A549 treated with dexamethasone at 1 μM for 4 hours (cell line): ENCODE measurements at places on chromosomes 6 and 20. TPM values are rescaled to one million over a fixed set of nuclear protein-coding genes. Genes with fewer than 3 reads are reported as not detected.

SNAP25 gene
- total RNA-seq: 15.3 to 20.7 TPM (median 16.8 TPM) in 5 replicates

SOBP gene
- 0.62 to 1.3 TPM (median 1.0 TPM) in 5 replicates for total RNA-seq

PERP gene
- 70.0 to 78.4 TPM (median 74.4 TPM) in 5 replicates for total RNA-seq

PSORS1C1 gene
- 4.4 to 6.7 TPM (median 6.1 TPM) in 5 replicates for total RNA-seq

PBOV1 gene
- total RNA-seq: not detected in 5 replicates

DUSP15 gene
- 0.49 to 0.98 TPM (median 0.66 TPM) in 5 replicates for total RNA-seq

OR12D1 gene
- not detected in 5 replicates for total RNA-seq

MBOAT1 gene
- 1.6 to 3.1 TPM (median 2.5 TPM) in 5 replicates for total RNA-seq

AFDN gene
- total RNA-seq: 15.5 to 27.6 TPM (median 20.2 TPM) in 5 replicates

NANP gene
- 7.4 to 9.4 TPM (median 8.6 TPM) in 5 replicates for total RNA-seq

DEFB124 gene
- total RNA-seq: 0.21 to 0.72 TPM (median 0.35 TPM) in 4 of 5 replicates, not detected in the other

FAM209B gene
- total RNA-seq: 0.17 to 0.48 TPM (median 0.28 TPM) in 5 replicates

LINC00237 gene
- not detected in 5 replicates for total RNA-seq

RNF182 gene
- 2.9 to 3.6 TPM (median 3.4 TPM) in 5 replicates for total RNA-seq

BNIP5 gene
- total RNA-seq: 0.02 to 0.05 TPM (median 0.03 TPM) in 5 replicates

CALHM4 gene
- not detected in 5 replicates for total RNA-seq

KCNQ5 gene
- total RNA-seq: 1.0 to 1.6 TPM (median 1.4 TPM) in 5 replicates

SLC4A11 gene
- 10.3 to 16.1 TPM (median 15.3 TPM) in 5 replicates for total RNA-seq

ZFP57 gene
- total RNA-seq: not detected in 5 replicates

BCAS1 gene
- total RNA-seq: 0.44 to 0.69 TPM (median 0.64 TPM) in 5 replicates

EEF1A2 gene
- 123 to 185 TPM (median 159 TPM) in 5 replicates for total RNA-seq

DLK2 gene
- total RNA-seq: 4.5 to 7.3 TPM (median 7.0 TPM) in 5 replicates
